ENCODE measurements at places on chromosomes 13 and 19. TPM values are rescaled to one million over a fixed set of nuclear protein-coding genes. Genes with fewer than 3 reads are reported as not detected.

TUBB4A gene
- total RNA-seq, result 6.2 TPM

SLC10A2 gene
- not detected for total RNA-seq

PTGIR gene
- total RNA-seq, result 3.8 TPM

TEX101 gene
- not detected for total RNA-seq

PRTN3 gene
- total RNA-seq, result not detected

GRCh38 chr19:20259615-20260014 lies 92.6 kb downstream of the ZNF486 start:
- DNase-seq, result no peak

GRCh38 chr19:47284324-47284899 lies 9.7 kb downstream of the INAFM1 start:
- no peak for DNase-seq

DNA sequence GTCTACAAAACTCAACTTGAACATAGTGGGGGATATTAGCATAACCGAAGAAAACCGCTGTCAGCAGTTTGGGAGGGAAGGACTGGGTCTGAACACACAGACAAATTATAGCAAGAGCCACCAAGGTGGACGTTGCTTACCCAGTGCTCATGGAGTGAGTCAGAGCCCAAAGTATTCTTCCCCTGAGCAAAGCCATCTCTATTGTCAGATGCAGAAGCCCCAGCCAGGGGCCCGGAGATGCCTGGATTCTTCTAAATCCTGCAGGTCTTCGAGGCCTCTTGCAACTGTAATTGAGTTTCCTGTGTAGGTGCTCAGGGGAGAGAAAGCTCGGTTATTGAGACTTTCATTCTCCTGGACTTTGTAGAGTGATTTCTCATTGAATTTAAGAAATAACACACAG lies 384.5 kb downstream of the IRS2 start:
- DNase-seq, result no peak

DNA sequence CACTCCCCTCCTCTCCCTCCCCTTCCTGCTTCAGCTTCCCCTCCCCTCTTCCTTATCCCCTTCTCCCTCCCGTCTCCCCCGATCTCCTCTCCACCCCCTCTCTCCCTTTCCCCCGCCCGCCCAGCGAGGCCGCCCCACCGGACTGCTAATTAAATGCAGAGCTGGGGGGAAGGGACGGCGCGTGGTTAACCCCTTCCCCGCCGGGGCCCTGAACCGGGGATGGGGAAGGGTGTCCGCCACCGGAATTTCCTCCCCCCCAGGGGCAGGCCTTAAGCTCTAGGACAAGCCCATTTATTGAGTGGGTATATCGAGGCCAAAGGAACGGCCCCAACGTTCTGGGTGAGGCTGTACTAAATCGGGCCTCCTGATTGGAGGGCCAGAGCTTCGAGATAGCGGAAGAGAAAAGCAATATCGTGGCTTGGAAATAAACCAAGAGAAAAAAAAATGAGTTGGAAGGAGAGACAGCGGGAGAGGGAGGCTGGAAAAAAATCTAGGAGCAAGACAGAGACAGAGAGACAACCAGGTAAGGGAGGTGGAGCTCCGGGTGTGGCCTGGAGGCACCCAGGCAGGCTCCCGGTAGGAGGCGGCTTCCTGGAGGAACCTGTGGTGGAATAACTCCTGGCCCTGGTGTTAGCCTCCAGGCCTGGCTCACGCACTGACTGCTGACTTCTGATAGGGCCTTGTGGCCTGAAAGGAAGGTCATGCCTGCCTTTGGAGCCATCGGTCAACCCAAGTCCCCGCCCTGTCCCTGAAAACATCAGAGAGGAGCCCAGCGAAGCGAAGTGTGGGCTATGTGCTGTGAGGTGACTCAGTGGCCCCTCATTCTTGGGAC lies 11.6 kb upstream of the JUND start:
- DNase-seq, result peak; percentile 93

DNA sequence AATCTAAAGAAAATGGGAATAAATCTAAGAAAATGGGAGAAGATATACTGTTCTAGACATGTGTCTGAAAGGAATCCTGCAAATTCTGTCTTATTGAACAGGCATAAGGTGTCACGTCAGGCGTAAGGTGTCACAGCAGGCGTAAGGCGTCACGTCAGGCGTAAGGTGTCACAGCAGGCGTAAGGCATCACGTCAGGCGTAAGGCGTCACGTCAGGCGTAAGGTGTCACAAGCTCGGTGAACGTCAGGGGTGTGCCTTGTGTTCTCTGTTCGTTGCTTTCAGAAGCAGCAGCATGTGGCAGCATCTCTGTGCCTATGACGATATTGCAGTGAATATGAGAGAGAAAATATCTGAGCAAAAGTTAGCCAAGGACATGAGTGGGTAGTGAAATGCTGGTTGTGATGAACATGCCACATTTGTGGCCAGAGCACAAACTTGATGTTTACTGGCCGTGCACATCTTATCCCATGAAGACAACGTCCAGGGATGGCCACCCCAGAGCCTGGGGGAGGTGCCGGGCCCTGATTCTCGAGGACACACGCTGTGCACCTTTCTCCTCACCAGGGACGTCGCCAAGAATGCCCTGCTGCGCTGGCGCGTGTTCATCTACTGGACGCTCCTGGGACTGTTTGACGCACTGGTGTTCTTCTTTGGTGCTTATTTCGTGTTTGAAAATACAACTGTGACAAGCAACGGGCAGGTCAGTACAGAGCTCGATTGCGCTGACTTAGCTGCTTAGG lies 107.0 kb upstream of the MCF2L start:
- no peak for DNase-seq

DNA sequence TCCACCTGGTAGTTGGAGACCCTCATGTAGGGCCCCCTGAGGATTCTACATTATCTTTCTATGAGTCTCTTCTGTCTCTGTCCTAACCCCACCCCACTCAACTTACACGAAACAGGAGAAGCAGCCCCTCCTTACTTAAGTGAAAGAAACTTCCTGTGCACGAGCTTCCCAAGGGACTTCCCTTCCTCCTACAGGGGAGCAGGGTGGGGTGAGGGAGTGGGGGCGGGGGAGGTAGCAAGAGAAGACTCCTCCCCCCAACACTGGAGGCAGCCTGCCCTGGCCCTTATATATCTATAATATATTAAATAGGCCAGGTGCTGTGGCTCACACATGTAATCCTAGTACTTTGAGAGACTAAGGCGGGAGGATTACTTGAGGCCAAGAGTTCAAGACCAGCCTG lies 5.5 kb upstream of the PDE4C start:
- DNase-seq, result no peak

DNA sequence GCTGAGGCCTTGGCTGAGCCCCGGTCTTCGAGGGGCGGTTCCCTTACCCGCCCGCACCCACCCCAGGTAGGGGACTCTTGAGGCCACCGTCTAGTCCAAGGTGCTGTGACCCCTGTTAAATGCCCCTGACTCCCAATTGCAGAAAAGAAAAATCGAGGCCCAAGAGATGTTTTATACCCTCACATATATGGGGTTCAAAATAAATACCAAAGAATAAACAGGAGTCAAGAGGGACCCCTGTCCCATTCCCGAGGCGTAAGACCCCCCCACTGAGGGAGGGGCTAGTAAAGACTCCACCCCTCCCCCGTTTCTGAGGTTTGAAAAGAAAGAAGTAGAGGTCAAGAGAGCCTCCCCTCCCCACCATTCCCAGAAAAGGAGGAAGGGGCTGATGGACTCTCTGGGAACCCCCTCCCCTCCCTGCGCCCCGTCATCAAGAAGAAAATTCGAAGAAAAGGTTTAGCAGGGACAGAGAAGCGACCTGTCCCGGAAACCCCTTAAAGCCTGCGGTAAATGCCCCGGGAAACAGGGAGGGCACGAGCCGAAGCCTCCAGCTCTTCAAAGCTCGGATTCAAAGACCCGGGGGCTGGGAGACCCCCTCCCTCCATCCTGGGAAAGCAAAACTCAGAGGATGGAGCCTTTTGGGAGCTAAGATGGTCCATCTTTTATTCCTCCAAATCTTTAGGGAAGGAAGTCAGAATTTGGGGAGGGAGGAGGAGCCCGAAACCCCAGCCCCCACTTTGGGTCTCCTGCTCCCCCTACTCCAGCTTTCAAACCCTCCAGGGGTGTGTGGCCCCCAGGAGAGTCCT lies 755 bp upstream of the RAB3A start:
- DNase-seq, result no peak

- no peak for DNase-seq
Measured at GRCh38 chr13:73449252-73449651, 390.4 kb downstream of the KLF5 start.

- DNase-seq, result no peak
Measured at GRCh38 chr13:67087527-67087926, 142.6 kb downstream of the PCDH9 start.

DNA sequence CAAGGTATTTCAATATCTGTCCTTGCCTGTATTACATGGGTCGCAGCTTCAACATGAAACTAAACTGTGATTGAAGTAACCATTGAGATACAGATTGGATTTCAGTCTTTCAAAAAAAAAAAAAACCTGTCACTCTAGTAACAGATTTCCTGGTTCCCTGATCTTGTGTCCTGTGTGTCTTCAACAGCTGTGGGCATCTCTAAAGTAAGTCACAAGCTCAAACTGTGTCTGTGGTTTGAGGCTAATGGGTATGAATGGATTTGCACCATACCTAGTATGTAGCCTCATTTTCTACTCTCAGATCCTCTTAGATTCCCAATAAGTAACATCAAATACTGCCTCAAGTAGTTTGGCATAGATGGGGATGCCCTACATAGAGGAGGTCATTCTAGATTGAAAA lies 300.1 kb downstream of the COG6 start:
- DNase-seq, result no peak

GRCh38 chr19:48271531-48272151 lies 1.8 kb downstream of the ZNF114 start:
- peak; percentile 76 for DNase-seq

All from Right ventricle myocardium inferior (tissue), 1 donor.